ENCODE measurements at places on chromosomes 16 and 17.

DNA sequence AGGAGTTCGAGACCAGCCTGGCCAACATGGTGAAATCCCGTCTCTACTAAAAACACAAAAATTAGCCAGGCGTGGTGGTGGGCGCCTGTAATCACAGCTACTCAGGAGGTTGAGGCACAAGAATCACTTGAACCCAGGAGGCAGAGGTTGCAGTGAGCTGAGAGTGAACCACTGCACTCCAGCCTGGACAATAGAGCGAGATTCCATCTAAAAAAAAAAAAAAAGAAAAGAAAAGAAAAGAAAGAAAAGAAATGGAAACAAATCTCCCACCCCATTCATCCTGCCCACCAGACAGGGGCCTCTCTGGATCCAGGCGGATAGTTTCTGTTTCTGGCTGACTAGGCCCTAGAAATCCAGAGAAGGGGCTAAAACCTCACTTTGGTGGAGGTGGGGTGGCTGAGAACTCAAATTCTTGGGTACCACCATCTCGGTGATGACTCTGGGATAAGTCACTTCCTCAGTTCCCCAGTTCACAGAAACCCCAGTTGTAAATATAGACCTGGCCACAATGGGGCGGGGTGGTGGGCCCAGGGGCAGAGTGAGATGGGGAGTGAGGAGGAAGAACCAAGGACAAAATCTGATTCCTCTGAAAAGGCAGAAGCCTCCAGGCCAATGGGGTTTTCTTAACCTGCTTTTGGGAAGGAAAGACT is 22.2 kb downstream of the SOCS1 start:
- no peak for DNase-seq

GRCh38 chr17:51032850-51033249 is 87.8 kb downstream of the SPAG9 start:
- DNase-seq: no peak

GRCh38 chr16:3071655-3072054 is 6.2 kb downstream of the IL32 start:
- no peak for DNase-seq

- DNase-seq: peak; percentile 61
These were observed 35.7 kb downstream of the CYTH1 start for GRCh38 chr17:78746263-78746948.

GRCh38 chr16:16139806-16140205 is 83.5 kb downstream of the ABCC6 start:
- no peak for DNase-seq

- DNase-seq: peak; percentile 96
These were observed 114.1 kb downstream of the PITPNC1 start for GRCh38 chr17:67491009-67491680.

Data from suppressor macrophage (primary cell).